Natural killer cell (primary cell): ENCODE measurements at places on chromosomes 2 and 18.

- DNase-seq, result no peak
Measured at GRCh38 chr2:229176136-229176535, 95.0 kb downstream of the PID1 start.

- DNase-seq, result no peak
Measured at GRCh38 chr2:23360571-23361125, 24.3 kb upstream of the KLHL29 start.

- no peak for DNase-seq
Measured at GRCh38 chr18:46265196-46266156, 161.3 kb downstream of the HAUS1 start.

- no peak for DNase-seq
Measured at GRCh38 chr18:55974521-55974920, 386.5 kb upstream of the TCF4 start.

DNA sequence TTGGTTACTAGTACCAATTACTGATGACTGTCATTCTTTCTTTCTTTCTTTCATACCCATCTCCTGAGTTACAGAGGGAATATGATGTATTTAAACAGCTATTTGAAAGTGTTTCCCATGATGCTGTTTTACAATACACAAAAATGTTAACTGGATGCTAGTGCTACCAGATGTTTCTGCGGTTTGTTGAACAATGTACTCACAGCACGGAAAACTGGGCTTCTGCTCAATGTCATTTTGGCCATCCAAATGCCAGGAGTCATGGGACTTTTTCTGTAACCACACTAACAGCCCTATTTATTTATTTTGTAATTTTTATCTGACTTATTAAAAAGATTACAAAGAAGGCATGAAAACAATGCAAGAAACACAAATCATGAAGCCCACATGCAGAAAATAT, 313.8 kb downstream of the RIT2 start:
- no peak for DNase-seq

GRCh38 chr2:122136056-122136455, 380.6 kb downstream of the TSN start:
- DNase-seq, result peak; percentile 8

- DNase-seq, result no peak
Measured at GRCh38 chr2:200193331-200193730, 113.2 kb upstream of the SPATS2L start.

DNA sequence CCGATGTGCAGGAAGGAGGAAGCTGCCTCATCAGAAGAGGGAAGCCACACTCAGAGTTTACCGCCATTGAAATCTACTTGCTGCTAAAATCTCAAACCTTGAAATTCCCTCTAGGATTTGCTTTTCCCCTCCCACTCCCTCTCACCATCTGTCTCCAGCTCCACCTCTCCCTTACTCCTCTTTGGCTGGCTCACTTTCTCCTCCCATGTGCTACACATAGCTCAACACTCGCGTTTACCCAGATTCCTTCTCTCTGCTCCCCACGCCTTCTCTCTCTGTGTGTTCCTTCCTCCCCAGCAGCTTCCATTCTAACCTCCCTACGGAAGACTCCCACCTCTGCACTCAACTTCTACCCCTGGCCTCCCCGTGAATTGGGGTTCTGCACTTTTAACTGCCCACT, 143.1 kb downstream of the DNER start:
- DNase-seq, result no peak

DNA sequence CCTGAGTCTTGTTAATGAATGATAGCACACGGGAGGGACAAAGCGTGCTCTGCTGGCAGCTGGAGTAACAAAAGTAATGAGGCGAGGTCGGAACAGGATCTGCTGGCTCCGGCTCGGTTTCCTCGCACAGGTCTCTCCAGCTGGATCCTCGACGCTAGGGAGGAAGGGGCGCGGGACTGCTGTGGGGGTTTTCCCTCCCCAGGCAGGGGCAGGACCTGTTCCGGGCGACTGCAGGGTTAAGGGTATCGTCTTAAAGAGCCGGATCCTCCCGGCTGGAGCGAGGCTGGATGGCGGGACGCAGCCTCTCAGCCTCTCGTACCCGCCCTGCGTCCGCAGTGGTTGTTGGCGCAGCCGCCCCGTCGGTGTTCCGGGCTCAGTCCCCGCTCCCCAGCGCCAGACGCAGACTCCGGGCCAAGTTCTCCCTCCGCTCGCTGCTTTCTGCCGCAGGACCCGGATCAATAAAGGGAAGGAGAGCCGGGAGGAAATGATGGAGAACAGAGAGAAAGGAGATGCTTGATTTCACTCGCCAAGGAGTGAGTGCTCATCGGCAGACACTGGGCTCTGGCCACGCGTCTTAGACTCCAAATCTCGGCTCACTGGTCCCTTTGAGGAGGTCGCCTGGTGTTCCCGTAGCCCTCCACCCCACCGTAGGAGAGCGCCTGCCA, 1.1 kb upstream of the LIPG start:
- no peak for DNase-seq

DNA sequence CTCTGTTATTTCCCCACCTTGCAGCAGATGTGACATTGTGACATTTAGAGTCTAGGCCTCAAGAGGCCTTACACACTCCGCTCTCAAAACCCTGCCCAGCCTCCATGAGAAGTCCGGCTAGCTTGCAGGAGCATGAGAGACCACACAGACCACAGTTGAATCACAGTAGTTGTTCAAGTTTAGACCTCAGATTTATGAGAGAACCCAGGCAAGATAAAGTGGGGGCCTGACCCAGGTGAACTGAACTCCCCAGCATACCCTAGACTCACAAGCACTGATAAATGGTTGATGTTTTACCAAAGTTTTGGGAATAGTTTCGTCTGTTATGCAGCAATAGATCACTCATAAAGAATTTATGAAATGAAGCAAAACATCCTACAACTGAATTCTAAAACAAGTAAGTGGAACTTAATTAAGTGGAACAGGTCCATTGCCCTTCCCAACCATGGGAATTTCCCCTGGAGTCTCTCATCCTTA, 4.7 kb upstream of the STAT1 start:
- DNase-seq, result no peak

GRCh38 chr18:79355433-79356335, 40.0 kb upstream of the NFATC1 start:
- DNase-seq, result no peak

GRCh38 chr2:143802871-143803650, 673.8 kb downstream of the ARHGAP15 start:
- no peak for DNase-seq

GRCh38 chr2:40240070-40240469, 211.8 kb downstream of the SLC8A1 start:
- DNase-seq, result no peak

DNA sequence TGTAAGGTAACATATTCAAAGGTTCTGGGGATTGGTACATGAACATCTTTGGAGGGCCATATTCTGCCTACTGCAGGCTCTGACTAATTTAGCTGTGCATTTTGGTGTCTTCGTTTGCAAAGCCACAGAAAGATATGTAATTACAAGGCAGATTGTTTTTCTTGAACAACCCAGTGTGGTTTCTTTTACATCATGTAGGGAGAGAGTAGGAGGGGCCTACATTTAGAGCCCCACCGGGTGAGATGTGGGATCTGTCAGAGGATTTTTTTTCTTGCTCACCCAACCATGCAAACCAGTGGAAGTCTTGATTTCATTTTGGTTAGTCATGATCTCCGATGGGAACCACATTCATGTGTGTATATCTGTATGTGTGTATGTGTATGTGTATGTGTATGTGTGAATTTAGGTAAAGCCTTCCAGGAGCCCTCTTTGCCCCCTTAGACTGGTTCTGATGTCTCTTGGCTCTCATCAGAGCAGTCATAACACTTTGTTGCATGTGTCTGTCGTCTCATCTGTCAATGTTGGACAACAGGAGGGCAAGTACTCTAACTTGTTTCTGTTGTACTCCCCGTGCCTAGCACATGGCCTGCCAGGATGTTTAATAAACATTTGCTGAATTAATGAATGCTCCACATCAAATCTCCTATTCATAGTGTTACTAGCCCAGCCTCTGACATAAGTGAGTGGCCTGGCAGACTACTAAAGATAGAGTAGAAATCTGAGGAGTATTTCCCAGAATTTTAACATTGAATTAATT, 239.9 kb downstream of the MTX2 start:
- DNase-seq, result no peak

DNA sequence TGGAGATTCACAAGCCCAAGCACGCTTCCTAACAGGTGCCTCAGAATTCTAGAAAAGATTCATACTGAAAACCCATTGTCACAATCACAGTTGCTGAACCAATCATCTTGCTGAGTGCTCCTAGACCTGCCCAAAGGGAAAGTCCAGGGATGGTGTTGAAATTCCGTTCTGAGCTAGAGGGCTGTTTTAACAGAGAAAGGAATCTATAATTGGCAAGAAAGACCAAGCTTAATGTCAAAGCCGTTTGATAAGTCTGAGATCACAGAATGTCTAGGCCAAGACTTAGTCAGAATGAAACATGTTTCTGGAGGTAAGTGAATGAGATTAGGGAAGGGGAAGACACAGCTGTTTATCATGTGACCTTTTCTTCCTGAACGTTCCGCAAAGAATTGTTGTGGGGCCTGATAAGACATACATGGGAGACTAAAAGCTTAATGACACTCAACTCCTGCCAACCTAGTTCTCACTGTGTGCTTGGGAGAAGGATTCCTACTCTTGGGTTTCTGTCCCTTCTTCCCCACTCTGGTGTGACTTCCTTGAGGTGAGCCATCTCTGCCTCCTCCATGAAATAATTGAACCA, 27.5 kb downstream of the PMAIP1 start:
- DNase-seq, result no peak

DNA sequence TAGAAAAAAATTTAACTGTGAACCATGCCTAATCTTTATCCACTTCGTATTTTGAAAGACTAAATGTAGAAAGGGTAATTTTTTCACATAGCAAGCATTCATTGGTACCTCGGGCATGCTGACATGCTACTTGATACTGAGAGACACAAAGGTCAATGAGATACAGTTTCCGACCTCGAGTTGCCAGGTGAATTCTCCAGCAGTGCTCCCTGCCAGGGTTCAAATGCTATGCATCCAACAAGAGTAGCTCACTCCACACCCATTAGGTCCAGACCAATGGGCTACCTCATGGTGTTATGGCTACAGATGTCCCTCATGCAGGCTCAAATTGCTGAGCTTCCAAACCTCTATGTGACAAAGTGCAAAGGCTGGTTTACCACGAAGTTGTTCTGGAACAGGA, 305.8 kb downstream of the PIEZO2 start:
- DNase-seq, result no peak

DNA sequence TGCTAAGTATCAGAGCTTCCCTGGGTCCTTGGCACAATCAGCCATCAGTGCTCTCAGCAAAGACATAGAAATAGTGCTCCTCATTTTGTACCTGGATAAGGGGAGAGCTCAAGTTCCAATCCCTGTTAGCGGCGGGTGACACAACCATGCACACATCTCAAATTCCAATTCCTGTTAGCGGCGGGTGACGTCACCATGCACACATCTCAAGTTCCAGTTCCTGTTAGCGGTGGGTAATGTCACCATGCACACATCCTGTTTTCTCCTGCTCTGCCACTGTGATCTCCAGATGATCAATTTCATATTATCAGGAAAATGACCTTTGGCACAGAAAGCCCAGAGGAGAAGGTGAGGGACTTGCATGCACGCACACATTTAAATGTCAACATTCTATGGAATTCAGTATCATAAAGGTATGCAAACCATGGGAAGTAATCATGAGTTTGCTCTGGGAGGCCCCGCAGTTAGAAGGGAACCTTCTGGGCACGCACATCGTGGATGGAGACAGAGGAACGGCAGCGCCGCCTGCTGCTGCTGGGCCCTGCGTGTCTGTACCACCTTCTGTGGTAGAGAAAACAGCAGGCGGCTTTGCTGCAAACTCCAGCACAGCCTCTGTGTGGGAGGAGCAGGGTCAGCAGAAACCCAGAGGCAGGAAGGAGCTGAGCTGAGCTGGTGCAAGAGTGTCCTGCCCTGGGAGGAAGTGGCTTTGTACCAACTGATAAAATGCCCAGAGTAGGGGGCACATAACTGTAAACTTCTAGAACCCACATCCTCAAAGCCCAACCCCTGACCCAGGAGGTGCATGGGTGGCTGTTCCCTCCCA, 77.8 kb downstream of the MBP start:
- DNase-seq, result peak; percentile 93

- DNase-seq, result no peak
Measured at GRCh38 chr2:117774716-117775115, 39.8 kb upstream of the DDX18 start.

DNA sequence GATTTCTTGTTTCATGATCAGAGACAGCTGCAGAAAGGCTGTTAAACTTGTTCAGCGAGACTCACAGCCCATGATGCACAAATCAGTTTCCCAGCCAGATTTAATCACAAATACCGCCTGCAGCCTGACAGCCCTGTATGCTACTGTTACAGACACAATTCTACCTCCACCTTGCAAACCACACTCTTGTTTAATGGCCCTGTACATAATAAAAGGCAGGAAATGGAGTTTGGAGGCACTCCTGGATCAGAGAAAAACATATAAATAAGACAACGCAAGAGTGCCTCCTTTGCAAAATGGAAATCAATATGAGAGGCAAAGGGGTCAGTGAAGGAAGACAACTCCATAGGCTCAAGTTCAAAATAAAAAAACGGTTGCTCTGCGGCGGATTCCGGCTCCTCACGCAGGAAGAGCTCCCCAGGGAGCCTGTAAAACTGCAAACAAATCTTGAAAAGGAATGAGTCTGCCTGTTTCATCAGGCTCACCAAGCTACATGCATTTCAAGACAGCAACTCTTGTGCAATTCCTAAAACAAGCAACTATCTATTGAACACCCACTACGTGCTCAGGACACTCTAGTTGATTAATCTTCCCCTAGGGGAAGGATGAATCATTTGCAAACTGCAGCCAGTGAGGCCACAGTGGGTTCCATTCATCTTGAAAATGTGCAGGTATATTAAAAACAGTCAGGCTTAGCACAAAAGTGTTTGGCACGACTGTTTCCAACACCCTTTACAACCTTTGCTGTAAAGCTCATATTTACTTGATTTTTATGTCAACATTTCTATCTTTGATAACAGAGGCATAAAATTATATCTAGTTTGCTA, 37.5 kb downstream of the TBC1D8 start:
- no peak for DNase-seq

DNA sequence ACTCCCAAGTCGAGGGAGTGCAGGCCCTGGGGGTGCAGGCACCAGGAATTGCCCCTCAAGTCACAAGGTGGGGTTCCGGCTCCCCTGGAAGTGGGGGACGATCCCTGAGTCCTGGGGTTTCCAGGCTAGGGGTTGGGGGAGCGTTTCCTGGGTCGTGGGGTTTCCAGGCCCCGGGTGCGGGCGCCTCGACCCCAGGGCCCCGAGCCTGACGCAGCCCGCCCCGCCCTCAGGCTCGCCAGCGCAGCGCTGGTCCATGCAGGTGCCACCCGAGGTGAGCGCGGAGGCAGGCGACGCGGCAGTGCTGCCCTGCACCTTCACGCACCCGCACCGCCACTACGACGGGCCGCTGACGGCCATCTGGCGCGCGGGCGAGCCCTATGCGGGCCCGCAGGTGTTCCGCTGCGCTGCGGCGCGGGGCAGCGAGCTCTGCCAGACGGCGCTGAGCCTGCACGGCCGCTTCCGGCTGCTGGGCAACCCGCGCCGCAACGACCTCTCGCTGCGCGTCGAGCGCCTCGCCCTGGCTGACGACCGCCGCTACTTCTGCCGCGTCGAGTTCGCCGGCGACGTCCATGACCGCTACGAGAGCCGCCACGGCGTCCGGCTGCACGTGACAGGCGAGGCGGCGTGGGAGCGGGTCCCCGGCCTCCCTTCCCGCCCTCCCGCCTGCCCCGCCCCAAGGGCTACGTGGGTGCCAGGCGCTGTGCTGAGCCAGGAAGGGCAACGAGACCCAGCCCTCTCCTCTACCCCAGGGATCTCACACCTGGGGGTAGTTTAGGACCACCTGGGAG, 12.0 kb downstream of the SIGLEC15 start:
- DNase-seq, result peak; percentile 59

GRCh38 chr2:123720760-123721159, 304.3 kb upstream of the CNTNAP5 start:
- DNase-seq, result no peak

GRCh38 chr2:233063269-233063975, 3.3 kb downstream of the INPP5D start:
- DNase-seq, result no peak
